Melanocyte of skin (primary cell): ENCODE measurements at places on chromosomes 1 and 21. TPM values are rescaled to one million over a fixed set of nuclear protein-coding genes. Genes with fewer than 3 reads are reported as not detected.

DIP2A gene
- 23.4 and 37.1 TPM in 2 replicates for total RNA-seq

CD1B gene
- not detected in 2 replicates for total RNA-seq

ASTN1 gene
- total RNA-seq = not detected in 2 replicates

CLDN19 gene
- not detected in 2 replicates for total RNA-seq

C1orf210 gene
- total RNA-seq = not detected in 2 replicates
